ENCODE measurements at places on chromosomes 7 and 10.

DNA sequence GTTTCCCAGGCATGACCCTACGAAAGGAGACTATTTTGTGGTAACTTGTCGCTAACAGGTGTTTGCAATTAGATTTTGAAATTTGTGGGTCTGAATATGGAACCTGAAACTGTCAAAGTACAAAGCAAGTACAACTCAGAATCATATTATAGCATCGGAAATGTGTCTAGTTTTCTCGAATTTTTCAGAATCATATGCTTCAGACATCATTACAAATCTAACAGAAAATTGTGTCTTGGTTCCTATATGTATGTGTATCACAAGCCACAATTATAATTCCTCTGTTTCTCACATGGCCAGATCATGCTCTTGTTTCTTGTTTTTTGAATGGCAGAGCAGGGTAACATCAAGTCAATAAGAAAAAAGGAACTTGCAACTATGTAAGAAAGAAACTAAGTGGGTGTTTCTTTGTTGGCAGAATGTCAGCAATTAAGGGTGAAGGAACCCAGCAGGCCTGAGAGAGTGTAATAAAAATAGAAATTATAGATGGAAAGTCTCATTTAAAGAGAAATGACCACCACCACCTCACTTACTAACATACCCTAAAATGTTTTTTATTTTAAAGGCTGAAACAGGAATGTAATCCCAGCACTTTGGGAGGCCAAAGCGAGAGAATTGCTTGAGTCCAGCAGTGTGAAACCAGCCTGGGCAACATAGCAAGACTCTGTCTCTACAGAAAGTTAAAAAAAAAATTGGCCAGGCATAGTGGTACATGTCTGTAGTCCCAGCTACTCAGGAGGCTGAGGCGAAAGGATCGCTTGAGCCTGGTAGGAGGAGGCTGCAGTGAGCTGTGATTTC is 51.3 kb downstream of the PRTFDC1 start:
- DNase-seq: no peak

DNA sequence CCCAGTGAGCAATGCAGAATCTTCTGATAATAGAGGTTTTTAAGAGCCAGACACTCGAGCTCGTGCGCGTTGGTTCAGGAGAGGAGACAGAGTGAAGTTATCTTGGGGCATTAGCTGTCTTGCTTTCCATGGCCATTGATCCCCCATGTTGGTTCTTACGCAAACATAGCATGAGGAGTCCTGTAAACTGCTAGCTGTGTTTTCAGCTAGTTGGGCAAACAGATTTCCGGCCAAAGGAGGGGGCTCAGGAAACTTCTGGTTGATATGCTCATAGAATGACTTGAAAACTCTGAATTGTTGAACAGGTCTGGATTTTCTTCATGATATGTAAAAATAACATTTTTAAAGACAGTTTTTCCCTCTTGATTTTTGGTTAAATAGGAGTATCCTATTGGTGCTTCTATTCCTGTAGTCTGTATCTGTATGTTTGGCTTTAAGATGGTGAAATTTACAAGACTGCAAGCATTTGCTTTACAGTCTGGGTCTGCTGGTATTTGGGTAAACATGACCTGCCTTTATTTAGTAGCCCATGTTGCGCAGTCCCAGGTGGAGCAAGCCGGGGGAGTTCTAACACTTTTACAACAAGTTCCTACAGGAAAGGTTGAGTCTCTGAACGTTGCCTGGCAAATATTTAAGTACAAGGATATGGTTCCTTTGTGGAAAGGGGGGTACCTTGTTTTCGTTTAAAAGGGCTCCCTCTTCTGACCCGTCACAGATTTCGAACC is 218.4 kb upstream of the KCND2 start:
- DNase-seq: no peak

DNA sequence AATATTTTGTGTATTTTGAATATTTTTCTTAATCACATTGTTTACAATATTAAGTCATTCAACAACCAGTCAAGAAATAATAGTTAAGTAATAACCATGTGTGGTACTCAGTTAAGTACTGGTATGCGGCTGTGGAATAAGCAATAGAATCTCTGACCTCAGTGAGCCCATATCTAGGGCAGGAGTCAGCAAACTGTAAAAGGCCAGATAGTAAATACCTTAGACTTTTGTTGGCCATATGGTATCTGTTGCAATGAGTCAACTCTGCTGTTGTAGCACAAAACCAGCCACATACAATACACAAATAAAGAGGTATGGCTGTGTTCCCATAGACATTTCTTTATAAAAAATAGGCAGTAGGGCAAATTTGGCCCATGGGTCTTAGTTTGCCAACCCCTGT is 311.6 kb upstream of the SEMA3A start:
- peak; percentile 81 for DNase-seq

GRCh38 chr10:119817991-119818888 is 54.4 kb downstream of the MCMBP start:
- DNase-seq: peak; percentile 5

- no peak for DNase-seq
Observed at GRCh38 chr7:140982508-140982907, 32.2 kb downstream of the MRPS33 start.

GRCh38 chr7:101917566-101917965 is 100.1 kb downstream of the CUX1 start:
- no peak for DNase-seq

DNA sequence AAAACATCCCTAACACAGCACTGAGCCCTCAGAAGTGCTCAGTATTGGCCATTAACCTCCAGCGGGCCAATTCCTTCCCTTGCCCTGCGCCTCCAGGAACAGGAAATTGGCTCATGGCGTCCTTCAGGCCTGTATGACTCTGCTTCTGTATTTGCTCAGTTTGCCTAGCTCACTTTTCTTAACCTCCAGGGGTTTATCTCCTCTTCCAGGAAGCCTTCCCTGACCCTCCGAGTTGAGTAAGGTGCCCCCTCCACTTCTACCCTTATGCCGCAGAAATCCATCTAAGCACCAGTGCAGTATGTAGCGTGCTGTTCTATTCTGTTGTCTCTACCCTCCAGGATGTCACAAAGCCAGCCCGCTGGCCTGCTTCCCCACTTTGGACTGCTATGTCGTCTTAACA is 1.1 kb upstream of the SFXN4 start:
- DNase-seq: no peak

DNA sequence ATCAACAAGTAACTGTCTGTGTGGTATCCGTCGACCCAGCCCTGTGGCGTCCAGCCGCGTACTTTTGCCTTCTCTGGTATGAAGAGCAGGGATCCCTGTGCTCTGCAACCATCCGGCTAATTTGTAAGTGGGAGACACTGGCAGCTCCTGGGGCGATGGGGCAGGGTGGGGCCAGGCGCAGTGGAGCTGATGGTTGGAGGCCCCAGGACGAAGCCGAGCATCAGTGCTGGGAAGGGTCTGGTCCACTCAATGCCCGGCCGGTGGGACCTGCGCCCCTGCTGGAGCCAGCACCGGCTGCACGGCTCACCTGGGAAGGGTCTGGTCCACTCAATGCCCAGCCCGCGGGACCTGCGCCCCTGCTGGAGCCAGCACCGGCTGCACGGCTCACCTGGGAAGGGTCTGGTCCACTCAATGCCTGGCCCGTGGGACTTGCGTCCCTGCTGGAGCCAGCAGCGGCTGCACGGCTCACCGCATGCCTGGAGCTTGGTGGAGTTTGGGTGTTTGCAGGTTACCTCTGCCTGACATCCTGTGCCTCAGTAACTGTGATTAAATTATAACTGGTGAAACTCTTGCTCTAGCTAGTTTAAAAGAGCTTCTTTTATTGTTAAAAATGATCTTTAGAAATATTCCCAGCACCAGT is 96.1 kb downstream of the NKX6-2 start:
- no peak for DNase-seq

GRCh38 chr7:333393-333764 is 43.4 kb downstream of the FOXL3 start:
- no peak for DNase-seq

DNA sequence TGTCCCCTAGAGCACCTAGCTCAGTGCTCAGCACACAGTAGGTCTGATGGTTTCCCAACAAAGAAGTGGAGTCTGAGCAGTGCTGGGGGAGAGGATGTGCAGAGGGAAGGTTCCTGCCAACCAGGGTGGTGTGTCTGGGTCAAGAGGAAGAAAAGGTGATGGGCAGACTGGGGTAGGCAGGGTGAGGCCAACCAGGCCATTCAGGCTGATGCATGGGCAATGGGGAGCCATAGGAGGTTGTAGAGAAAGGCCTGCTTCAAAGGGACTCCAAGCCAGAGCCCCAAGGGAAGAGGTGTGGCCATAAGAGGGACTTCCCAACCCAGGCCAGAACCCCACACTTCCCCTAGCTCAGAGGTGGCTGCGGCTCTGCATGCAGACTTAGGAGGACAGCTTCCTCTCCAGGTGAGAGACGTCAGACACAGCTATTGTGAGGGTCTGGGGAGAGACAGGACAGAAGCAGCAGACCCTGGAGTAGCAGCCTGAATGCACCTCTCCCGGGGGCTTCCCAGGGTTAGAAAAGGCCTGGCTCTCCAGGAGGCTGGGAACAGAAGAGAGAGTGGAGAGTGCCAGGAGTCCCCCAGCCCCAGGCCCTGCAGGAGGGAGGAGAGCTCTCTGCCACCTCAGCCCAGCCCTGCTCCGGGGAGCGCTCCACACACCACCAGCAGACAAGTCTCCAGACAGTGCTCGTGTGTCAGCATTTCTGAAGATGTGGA is 87.4 kb upstream of the ZMIZ1 start:
- DNase-seq: no peak

DNA sequence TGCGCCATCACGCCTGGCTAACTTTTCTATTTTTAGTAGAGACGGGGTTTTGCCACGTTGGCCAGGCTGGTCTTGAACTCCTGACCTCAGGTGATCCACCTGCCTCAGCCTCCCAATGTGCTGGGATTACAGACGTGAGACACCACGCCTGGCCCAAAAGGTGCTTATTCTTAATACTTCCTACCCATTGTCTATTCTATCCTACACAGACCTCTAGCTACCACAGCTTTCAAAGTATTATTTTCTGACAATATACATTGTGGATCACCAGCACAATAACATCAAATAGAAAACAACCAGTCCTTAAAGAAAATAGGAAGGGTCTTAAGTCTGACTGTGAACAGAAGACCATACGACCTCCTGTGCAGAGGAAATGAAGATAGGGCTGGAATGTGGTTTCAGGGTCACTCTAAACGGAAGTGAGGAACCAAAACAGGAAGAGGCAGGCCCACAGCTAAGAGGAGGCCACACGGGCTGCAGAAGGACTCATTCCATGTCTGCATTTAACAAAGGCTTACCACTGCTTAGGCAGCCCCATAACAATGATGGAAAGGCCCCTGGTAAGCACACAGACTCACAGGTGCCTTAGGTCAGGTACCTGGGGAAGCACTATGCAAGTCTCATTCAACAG is 115.2 kb downstream of the ZFAND4 start:
- DNase-seq: peak; percentile 8

- peak; percentile 80 for DNase-seq
Observed at GRCh38 chr7:75054744-75055143, 18.9 kb downstream of the RCC1L start.

- DNase-seq: no peak
Observed at GRCh38 chr10:17891435-17891834, 60.3 kb upstream of the SLC39A12 start.

GRCh38 chr7:129607471-129608120 is 3.9 kb upstream of the NRF1 start:
- DNase-seq: peak; percentile 40

GRCh38 chr10:4691776-4692175 is 134.2 kb upstream of the AKR1E2 start:
- peak; percentile 53 for DNase-seq

DNA sequence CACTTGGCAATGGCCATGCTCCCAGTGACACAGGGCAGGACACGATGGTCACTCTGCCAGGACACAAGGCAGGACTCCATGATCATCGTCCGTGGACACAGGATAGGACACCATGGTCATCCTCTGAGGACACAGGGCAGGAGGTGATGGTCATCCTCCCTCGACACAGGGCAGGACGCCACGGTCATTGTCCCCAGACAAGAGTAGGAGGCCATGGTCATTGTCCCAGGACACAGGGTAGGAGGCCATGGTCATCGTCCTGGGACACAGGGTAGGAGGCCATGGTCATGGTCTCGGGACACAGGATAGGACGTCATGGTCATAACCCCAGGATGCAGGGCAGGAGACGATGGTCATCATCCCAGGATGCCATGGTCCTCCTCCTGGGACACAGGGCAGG is 289.2 kb downstream of the TCERG1L start:
- no peak for DNase-seq

DNA sequence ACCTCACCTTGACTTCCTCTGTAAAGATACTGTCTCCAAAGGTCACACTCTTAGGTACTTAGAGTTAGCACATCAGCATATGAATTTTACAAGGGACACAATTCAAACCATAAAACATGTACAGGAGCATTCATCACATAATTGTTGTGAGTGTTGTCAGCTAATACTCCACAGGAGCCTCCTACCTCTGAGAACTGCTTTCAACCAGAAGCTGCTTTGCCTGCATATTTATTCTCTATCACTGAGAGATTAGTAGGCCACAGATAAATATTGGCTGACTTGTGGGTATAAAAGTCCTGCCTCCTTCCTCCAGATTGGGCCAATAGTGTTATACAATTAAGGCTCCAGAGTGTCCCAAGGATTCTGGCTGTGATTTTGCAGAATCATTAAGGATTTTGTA is 1207.0 kb downstream of the XPNPEP1 start:
- no peak for DNase-seq

DNA sequence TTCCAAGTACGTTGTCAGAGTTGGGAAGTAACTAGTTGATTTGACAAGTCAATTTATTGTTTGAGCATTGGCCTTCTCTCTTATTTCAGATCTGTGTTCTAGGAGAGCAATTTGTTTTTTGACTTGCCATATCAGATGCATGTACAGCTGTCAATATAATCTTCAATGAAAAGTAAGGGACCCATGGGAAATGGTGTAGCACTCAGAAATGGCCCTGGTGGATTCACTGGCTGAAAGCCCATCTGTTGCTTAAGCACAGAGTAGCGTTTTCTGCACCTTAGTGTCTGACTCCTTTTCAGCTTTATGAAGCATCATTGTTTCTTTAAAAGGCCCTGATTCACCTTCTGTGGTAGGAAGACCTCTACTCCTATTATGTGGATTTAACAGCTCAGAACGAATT is 10.2 kb downstream of the GARS1 start:
- DNase-seq: no peak

DNA sequence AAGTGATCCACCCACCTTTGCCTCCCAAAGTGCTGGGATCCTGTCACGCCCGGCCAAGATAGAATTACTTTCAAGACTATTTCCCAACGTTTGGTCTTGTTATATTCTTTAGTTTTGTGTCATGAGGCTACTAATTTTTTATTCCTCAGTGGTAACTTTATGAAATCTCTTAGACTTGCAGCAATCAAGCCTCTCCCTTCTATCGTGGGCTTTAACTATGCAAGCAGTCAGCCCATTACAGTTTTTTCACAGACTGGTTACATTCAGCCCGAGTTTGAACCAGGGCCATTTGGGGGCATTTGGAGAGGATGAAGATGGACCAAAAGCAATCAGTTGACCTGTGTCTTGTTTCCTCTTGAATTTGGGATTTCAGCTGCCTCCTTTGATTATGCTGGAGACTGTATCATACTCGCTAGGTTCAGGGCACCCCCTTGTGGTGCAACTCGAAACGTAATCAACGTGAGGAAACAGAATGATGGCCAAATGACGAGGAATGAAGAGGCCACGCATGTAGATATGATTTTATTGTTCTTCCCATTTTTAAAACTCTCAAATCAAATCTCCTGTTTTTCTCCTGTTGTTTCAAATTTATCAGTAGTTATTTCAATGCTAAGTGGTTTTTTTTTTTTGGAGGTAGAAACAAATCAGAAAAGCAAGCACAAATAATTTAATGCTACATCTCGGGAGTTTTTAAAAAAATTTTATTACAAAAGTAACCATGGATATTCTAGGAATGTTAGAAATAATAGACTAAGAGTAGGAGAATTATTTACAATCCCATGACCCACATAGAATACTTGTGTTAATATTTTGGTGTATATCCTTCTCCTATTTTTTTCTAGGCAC is 151.6 kb downstream of the KIAA1217 start:
- DNase-seq: peak; percentile 41
